Stimulated activated CD4-positive, alpha-beta T cell treated with anti-CD3 and anti-CD28 coated beads, Interleukin-2, amount 100 ng/mL, for 48 hours (primary cell): ENCODE measurements at places on chromosomes 7 and 10.

GRCh38 chr7:111174510-111174909 is 83.6 kb downstream of the LRRN3 start:
- no peak for DNase-seq

DNA sequence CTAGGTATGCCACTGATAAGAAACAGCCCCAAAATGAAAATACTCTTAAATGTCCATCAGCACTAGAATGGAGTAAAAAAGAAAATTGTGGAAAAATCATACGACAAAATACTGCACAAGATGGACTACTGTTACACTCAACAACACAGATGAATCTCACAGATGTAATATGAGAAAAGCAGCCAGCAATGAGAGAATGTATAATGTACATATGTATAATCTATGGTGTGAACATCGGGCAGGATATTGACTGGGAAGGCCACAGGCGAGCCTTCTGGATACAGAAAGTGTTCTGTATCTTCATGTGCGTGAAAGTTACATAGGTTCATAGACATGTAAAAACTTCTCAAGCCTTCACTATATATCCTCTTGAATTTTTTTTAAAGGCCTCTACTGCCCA is 212.6 kb downstream of the PARD3 start:
- no peak for DNase-seq

DNA sequence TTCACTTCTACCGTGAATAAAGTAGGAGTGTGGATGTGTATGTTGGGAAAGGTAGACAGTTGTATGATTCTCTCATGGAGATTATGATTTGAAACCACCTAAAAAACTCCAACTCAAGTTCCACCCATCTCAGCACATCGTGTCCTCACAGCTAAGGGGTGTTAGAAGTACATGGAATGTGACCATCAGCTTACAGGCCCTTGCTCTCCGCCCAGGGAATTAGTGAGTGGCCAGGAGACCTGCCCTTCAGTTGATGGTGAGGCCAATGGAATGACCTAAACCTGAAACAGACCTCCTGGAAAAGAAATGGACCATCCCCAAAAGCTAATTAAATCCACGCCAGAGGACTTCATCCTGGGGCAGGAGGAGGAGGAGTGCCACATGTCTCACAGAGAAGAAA is 2.1 kb upstream of the WNT2 start:
- no peak for DNase-seq

GRCh38 chr7:148590471-148590870 is at the start of gene C7orf33:
TSS of gene C7orf33 (plus strand) at chr7:148590766. CDS start at chr7:148590926, 160 bp downstream.
- DNase-seq: no peak

GRCh38 chr10:42982891-42983506 is 93.9 kb upstream of the RET start:
- DNase-seq: no peak

DNA sequence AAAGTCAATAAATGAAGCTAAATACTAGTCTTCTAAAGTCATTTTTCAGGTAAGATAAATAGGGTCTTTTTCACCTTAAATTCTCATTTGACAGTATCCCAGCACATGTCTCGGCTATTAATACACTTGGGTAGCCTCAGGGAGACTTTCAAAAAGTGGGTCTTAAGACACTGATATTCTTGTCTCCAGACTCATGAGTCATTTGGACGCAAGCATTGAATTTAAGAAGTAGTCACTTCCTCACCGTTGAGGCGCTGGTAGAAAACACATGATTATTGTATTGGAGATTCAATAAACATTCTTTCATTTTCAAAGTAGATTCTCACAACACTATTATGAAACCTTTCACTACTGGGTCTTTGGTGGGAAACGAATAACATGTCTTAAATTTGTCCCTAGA is 108.9 kb upstream of the SP8 start:
- DNase-seq: no peak

DNA sequence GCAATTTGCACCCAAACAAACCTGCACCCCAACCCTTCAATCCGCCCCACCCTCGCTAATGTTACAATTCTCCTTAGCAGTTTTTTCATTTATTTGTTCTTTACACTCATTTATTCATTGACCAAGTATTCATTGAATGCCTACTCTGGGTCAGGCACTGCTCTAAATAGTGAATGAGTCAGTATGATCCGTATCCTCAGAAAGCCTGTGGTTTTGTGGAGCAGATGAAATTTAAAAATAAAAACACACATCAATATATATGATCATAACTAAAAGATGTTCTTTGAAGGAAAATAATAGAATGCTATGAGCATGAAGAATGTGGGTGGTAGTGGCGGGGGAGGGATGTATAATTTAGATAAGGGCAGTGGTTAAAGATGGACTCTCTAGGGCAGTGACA is 13.3 kb downstream of the IFIT5 start:
- DNase-seq: no peak

- no peak for DNase-seq
These were observed 541.3 kb downstream of the LRMDA start for GRCh38 chr10:75972491-75973276.

GRCh38 chr7:37659971-37660565 is 23.5 kb upstream of the GPR141 start:
- DNase-seq: no peak

DNA sequence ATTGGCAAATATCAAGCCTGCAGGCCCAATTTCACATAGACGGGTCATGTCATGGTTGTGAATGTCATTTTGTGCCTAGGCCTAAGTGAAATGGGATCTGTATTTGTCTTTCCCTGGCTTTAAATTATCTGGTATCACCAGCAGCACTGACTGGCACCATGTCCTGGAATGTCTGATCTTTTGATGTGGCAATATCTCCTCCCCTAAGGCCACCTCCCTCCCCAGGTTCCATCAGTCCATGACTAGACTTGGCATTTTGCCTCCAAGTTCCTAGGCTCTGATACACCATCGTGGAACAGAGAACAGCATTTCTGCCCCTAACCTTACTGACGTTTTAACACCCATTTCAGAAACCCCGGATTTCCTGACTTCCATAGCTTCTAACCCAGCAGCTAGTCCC is 513.9 kb downstream of the GALNT17 start:
- DNase-seq: no peak

DNA sequence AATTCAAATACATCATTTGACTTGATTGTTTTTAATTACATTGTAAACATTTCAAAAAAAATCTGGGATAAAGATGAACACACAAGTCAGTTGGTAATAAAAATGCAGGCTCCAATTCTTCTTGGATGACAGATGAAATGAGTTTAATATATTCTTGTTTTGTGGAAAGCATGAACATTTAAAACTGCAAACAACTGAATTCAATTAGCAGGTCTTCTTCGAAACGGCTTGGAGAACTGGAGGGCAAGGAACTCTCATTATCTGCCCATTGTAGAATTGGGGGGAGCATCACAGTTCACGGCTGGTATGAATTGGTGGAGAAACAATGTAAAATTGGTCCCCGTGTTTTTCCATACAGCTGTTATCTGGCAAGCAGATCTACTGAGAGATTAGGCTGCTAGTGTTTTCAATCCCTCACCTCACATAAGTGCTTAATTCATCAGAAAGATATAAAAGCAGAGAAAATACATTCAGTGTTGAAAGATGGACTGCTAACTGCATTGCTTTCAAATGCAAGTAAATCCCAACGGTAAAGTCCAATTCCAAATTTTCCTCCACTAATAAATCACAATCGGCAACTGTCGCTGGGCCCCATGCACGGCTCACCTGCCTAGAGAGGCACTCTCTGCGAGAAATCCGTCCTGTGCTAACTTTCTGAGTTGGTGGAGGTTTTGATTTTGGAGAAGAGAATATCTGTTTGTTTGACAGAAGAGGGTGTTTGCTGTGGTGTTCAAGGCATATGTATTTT is 199.5 kb downstream of the ZNF438 start:
- no peak for DNase-seq

- no peak for DNase-seq
These were observed 43.7 kb upstream of the DGKI start for GRCh38 chr7:137890449-137890921.

DNA sequence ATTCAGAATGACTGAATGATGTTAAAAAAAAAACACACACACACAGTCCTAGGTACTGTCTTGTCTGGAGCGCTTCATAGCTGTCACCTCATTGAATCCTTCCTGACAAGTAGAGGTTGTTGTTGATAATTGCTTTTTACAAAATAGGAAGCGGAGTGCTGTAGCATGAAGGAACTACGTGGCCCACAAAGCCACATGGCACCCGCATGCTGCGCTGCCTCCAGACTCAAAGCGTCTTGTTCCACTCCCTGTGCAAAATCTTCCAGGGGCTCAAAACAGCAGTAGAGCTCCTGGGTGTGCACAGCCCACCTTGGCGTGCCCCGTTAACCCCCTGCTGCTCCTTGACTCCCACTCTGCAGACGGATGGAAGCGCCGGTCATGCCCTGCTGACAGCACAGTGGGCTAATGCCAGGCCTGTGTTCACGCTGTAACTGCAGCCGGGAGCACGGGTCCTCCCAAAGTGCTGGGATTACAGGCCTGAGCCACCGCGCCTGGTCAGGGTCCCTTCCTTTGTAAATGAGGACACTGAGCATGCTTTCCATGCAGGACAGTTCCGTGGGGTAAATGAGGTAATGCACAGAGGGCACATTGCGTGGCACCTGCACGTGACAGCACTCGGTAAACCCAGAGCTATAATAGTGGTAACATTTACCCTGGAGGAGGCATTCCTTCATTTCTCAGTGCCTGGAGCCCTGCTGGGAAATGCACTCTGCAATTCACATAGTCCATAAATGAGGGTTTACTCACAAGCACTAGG is 91.1 kb upstream of the GNA12 start:
- no peak for DNase-seq

GRCh38 chr10:30435073-30435422 is 1.1 kb downstream of the MAP3K8 start:
- no peak for DNase-seq

DNA sequence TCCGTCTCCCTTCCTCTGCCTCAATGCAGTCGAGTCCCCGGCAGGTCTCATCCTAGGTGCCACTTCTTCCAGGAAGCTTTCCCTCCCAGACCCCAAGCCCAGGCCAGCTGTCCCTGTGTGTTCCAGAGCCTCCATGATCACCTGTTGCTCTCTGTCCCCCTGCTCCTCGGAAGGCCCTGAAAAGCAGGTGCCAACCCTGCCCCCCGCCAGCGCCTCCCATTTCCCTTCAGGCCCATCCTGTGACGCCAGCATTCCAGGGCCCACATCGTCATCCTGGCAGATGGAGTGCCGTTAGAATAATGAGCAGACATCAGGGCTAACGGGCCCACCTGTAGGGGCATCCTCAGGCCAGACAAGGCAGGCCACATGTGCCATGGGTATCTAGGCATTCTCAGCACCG is 253.0 kb upstream of the PPP2R2D start:
- no peak for DNase-seq

GRCh38 chr10:122476333-122476695 is 15.0 kb downstream of the HTRA1 start:
- no peak for DNase-seq

DNA sequence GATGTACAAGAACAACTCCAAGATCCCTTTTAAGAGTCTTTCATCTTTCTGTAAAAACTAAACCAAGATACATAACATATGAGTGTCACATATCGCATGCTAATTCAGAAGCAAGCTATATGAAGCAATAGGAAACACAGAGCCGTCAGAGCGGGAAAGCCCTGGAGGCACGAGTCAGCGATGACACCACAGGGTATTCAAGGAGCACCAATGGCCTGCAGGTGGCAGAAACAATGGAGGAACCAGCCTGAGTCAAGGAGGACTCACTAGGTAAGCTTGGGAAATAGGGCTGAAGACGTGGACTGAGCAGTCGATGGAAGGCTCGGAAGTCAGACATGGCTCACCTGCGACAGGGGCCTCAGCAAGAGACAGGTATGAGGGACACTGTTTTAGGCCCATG is 214.4 kb downstream of the FAM107B start:
- DNase-seq: peak; percentile 65

DNA sequence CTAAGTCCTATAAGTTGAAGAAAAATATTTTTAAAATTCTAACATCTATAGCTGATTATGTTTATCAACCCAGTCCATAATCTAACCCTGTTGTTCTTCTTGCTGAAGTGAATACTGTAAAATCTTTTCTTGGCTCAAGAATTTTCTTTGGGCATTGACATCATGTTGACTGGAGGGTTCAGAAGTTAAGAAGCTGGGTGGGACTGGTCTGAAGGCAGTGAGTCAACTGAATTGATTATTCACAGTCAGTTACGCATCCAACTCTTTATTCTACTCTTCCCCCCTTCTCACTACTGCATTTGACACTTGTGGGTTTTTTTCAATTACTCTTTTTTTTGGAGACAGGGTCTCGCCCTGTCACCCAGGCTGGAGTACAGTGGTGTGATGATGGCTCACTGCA is 31.0 kb downstream of the DENND2A start:
- no peak for DNase-seq

DNA sequence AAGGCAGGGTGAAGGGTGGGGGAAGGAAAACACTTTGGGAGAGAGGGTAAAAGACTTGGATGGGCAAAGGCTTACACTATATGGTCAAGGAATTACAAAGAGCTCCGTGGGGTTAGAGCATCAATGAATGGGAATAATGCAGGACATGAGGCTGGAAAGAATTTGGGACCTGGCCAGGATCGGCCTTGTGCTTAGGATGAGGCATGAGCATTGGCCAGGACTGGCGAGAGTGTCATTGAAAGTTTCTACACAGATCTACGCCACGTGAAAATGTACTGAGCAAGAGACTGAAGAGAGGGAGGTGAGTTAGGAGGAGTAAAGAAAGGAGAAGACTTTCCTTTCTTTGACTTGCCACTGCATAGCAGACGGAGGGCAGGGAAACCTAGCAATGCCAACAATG is 142.8 kb downstream of the PTEN start:
- no peak for DNase-seq

- no peak for DNase-seq
These were observed 25.2 kb downstream of the NUB1 start for GRCh38 chr7:151366880-151367222.

DNA sequence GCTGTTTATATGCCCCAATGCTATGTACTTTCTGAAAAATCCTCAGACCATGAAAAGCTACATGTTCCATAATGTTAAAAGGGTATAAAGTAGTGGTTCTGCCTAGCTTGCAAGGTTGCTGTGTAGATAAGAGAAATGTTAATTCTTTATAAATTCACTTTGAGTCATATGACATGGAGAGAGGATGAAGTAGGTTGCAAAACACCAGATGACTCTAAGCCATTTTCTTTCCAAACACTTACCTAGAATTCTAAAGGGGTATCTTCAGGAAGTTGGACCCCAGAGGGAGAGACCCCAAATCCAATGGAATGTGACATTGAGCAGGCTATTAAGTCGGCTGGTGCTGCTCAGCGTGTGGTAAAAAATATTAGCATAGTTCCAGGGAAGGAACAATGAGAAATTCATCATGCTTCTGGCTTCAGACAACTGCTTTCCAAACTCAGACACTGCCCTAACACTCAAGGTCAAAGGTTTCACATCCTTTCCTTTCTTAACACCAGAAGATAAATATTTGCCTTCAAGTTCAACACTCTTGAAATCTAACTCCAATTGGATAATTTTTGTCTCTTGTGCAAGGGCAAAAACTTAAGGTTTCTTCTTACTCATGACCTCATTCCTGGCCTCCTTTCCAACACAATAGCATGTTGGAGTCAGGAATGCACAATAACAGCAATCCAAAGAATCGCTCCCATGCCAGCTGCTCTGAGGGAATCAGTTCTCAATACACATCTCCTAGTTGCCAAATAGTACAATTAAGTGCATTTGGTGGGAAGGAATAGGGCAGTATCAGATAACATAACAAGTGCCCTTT is 100.7 kb upstream of the AFAP1L2 start:
- DNase-seq: no peak
